ENCODE measurements at places on chromosomes 7 and 10. TPM values are rescaled to one million over a fixed set of nuclear protein-coding genes. Genes with fewer than 3 reads are reported as not detected.

DNA sequence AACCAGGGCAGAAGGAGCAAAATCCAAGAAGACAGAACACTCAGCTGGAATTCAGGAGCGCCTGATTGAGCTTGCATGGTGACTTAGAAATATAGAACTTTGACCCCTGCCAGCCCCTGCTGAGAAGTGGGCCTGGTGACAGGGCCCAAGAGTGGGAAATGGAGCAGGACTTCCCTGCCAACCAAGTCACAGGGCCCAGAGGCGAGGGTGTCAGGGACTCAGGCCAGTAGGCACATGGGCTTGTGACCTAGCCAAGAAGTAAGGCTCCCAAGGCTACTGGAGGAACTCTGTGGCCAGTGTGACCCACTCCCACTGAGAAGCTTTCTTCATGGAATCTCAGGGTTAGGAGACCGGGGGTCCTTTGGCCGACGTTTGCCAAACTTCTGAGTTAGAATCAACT is 31.9 kb downstream of the LRRC20 start:
- no peak for DNase-seq

- DNase-seq, result no peak
Observed at GRCh38 chr10:122113945-122114747, 125.2 kb downstream of the TACC2 start.

GRCh38 chr10:80259405-80259871 is 30.0 kb downstream of the MAT1A start:
- no peak for DNase-seq

DNA sequence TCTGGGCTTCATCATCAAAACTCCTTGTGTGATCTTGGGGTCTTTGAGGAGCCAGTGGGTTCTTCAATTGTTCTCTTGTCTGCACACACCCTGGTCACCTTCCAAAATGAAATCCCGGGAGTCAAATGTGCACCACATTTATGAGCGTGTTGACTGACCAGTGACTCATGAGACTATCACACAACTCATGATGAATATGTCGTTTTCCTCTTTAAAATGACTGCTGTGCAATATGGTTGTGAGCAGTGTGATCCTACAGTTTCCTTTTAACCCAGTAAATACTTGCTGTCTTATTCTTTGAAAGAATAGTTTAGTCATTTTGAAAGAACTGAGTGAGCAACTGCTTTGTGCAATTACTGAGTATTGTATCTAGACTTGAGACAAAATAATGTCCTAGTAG is 149.2 kb downstream of the DYNC1I1 start:
- DNase-seq, result no peak

GRCh38 chr10:133159611-133159949 is 439 bp upstream of the KNDC1 start:
- DNase-seq, result no peak

GRCh38 chr7:89549768-89550167 is 604.5 kb upstream of the STEAP1 start:
- no peak for DNase-seq

- no peak for DNase-seq
Observed at GRCh38 chr7:2143981-2144595, 88.7 kb downstream of the MAD1L1 start.

GRCh38 chr7:35314354-35314753 is 60.5 kb upstream of the TBX20 start:
- DNase-seq, result no peak

DNA sequence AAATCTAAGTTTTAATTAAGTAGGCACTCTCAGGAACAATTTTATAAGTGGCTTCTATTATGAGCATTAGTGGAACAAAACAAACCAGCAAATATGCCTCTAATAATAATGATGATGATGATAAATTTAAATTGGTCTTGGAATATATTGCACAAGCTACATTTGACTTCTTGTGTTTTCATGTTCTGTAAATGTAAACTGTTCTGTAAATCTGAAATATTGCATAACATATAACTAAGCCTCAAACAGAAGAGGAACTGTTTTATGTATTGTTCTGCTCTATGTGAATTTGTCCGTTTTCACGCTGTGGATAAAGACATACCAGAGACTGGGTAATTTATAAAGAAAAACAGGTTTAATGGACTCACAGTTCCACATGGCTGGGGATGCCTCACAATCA is 625.2 kb upstream of the CELF2 start:
- DNase-seq, result no peak

- DNase-seq, result no peak
Observed at GRCh38 chr10:6786579-6787031, 206.5 kb upstream of the PRKCQ start.

- no peak for DNase-seq
Observed at GRCh38 chr10:73647211-73647874, 6.1 kb upstream of the MYOZ1 start.

GRCh38 chr10:28676326-28676967 is 874 bp upstream of the BAMBI start:
- no peak for DNase-seq

- no peak for DNase-seq
Observed at GRCh38 chr10:74189999-74190421, 39.0 kb downstream of the ADK start.

DNA sequence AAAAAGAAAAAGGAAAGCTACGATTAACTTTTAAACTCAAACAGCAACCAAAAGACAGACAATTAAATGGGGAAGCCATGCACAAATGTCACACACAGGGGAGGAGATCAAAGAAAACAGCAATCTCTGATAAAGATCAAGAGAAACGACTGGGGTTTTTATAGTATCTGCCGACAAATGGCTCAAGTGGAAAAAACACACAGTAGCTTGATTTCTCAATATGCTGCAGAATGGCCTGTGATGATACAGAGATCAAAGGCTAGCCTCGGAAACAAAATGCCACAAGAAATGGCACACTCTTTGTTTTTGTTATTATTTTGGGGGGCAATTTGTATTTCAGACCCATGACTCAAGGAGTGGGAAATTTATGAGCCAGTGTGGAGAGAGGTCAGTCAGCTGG is 126.1 kb downstream of the TEX36 start:
- no peak for DNase-seq

GRCh38 chr10:11058965-11059364 is 41.3 kb downstream of the CELF2 start:
- no peak for DNase-seq

DNA sequence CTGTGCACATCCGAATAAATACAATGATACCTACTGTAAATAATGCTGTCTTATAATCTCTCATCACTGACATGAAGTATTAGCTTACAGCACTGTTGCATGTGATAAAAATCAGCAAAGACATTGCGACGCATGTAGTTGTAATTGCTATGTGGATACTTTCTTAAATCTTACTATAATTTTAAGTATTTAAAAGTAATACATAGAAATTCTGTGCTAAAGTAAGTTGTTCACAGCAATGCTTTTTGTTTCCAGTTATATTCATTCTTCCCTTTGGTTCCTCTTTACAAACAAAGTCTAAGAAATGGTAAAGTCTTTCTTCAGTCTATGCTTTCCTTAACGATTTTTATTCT is 113.7 kb upstream of the DGKB start:
- no peak for DNase-seq

GRCh38 chr7:66099551-66100407 is 14.9 kb upstream of the CRCP start:
- DNase-seq, result peak; percentile 14

GRCh38 chr10:23694446-23694920 is 255.6 kb downstream of the OTUD1 start:
- no peak for DNase-seq

DNA sequence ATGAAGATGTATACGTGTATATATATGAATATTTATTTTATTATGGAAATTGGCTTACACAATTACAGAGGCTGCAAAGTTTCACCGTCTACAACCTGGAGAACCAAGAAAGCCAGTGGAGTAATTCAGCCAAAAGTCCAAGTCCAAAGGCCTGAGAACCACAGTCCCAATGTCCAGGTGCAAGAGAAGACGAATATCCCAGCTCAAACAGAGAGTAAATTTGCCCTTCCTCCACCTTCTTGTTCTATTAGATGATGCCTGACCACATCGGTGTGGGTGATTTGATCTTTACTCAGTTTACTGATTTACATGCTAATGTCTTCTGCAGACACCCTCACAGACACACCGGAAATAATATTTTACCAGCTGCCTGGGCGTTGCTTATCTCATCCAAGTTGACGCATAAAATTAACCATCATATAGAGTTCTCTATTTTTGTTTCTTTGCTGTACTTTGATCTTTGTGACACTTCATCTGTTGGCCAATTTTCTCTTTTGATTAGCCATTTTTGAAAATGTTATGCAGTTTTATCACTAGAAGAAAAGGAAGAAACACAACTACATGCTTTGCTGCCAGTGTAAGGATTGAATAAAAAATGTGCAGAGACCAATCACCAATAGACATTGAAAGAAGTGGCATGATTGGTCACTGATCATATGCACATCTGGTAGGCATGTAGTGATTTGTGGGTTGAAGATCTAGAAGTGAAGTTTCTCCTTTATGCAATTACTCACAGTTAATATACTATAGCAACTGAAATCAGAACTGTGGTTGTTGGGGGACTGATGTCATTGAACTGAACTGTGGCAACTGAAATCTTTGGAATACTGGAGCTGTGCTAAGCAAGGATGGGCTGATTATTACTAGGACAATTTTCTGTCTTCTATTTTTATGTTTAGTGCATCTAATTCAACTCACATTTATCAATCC is 68.5 kb downstream of the EPDR1 start:
- DNase-seq, result no peak

DNA sequence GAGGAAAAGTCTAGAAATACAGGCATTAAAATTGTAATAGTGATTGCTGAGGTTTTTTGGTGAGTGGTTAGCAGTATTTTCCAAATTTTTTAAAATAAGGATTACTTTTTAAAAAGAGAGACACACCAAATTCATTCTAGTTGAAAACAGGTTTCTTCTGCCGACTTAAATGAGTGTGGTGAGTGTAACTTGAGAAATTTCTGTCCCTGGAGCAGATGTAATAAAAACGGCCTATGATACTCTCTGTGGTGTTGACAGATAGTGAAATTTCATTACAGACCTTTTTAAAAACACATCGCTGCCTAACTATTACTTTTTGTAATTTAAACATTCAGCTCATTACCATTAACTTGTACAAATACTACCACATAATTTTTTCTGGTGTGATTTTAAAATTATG is 90.1 kb downstream of the CYP51A1 start:
- no peak for DNase-seq

DNA sequence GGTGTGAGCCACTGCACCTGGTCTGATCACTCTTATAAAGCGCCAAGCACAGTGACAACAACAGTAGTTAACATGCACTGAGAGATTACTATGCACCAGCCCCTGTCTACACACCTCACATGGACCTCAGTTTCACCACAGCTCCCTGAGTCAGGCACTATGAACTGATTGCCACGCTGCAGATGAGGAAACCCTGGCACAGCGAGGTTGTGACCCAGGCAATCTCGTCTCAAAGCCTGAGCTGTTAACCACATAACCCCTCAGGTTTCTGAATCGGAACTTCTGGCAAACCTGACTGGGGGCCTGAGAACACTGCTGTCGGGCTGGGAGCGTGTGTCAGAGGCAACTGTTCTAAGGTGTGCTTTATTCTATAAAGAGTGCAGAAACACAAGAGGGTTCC is 150.8 kb downstream of the RNF216 start:
- no peak for DNase-seq

- DNase-seq, result no peak
Observed at GRCh38 chr10:12465385-12466136, 116.2 kb downstream of the CAMK1D start.

DNA sequence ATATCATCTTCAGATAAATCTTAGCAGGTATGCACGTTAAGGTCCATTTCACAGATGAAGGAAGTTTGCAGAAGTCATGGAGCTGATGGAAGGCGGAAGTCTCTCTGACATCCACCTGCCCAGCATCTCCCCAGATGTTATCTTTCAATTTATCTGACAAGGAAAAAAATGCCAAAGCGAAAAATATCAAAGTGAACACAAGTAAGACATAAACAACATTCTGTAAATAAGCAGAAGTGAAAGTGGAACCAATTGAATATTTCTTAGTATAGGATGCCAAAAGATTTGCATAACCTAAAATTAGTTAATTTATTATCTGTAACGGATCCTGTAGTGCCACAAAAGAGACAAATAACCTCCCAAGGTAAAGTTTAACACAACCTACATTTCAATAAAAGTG is 73.6 kb upstream of the NEBL start:
- DNase-seq, result no peak

- no peak for DNase-seq
Observed at GRCh38 chr7:99146979-99147378, 3.1 kb upstream of the SMURF1 start.

DNA sequence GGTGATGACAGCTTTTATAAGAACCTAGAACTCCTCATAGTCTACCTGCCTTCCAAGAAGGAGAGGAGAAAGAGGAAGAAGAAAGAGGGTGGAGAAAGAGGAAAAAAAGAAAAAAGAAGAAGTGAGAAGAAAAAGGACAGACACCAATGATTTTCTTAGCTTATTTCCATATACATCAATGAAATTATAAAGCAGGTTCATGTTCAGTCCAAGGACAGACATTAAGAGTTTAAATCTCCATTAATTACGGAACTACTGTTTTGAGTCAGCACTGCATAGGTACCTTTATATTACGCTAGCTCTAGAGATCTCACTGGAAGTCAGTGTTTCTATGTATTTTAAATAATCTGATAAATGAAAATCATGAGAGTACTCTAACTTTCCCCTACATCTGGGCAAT is 309.0 kb upstream of the HGF start:
- DNase-seq, result no peak

DNA sequence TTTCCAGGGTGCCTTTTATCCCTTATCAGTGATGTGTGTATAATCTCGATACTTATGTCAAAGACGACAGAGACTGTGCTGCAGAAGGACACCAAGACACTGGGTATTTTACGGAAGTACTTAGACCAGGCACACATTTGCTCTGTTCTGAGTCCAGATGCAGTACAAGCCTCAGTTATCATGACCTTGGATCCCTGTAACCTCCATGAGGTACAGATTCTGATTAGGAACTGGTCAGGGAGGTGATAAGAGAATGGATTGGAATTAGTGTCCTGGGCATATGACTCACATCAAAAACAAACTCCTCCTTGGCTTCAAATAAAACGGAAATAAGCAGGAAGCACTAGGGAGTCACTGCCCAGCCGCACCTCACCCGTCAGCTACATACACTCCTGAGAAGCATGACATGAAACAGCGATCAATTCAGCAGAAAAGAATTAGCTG is 146.5 kb downstream of the SFMBT2 start:
- no peak for DNase-seq

DNA sequence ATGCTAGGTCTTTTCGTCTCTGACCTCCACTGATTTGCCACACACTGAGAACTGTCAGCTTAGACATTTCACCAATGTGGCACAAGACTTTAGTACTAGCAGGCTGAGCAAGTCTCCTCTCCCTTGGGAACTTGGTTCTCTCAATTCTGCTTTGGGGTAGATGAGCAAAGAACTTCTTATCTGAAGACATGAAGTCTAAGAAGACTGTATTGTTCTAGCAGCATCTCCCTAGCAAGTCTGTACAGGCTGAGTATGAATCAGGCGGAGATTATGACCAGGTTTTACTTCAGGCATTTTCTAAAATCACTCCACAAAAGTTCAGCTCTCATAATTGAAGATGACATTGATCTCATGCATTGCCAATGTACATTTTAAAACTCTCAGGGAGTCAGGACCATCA is 23.8 kb upstream of the STN1 start:
- DNase-seq, result no peak

GRCh38 chr10:77496941-77497420 is 140.6 kb downstream of the KCNMA1 start:
- no peak for DNase-seq

Gene COL13A1
- not detected for total RNA-seq

Gene PLCE1
- total RNA-seq, result 0.02 TPM

Gene PDZD7
- 0.64 TPM for total RNA-seq

Gene OR2A12
- not detected for total RNA-seq

Gene INSYN2A
- total RNA-seq, result not detected

Gene TRUB1
- 20.3 TPM for total RNA-seq

Gene NUTM2A
- 0.30 TPM for total RNA-seq

Gene HYAL4
- not detected for total RNA-seq
